ENCODE measurements at places on chromosomes 4 and X.

DNA sequence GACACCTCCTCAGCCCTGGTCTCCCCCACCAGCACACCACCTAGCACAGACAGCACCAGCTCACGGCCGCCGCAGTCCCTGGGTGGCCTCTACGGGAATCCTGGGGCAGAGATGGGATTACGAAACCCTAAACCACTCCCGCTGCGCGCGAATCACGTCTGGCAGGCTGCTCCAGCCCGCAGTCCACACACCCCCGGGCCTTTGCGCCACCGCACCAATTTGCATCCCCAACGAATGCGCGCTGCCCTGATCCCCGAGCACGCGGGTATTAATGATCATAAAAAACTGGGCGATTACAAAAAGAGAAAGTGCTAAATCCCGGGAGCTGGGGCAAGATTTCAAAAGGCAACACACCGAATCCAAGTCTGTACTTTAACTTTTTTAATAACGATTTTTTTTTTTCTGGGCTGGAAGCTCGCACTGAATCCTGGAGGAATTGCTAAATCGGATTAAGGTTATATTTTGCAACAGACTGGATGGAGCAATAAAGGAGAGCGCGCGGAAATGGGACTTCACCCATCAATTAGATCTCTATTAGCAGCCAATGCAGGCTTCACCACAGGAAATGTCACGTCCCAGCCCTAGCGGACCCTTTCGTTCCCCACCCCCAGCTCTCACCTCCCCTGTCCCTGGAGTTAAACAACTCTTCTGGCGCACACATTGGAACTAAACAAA, 69.8 kb upstream of the TMEM33 start:
- DNase-seq, result no peak

DNA sequence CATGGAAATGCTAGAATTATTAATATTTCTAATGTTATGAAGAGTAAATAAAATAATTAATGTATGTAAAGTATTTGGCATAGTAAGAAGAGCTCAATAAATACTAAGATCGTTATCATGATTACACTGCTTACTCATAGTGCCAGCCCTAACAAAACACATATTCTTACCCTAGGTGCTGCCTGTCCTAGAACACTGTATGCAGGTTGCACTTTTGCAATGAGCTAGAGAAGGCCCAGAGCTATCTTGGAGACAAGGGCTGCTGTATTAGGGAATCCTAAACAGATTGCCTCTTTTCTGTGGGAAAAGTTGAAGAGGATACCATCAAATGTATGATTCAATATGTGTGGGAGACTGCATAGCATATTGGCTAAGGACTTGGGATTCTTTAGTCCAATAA, 48.0 kb upstream of the TMEM164 start:
- no peak for DNase-seq

DNA sequence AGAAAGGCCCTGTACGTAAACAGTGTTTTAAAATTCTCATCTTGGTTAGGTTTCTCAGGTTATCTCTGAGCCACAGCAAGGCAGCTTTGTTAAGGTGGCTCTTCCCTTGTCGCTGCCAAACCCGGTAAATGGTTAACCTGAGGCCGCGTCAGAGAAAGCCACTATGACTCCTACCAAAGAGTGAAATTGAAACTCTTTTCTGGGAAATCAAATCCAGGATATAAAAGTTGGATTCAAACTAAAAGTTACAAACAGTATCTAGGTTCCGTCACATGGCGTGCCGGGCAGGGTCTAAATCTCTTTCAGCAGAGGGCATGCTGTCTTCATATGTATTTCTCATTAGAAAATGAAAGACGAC, 433 bp downstream of the MMAA start:
- DNase-seq, result no peak

GRCh38 chr4:52103319-52103718, 52.2 kb downstream of the SPATA18 start:
- no peak for DNase-seq

GRCh38 chr4:163693776-163694175, 199.3 kb downstream of the TMA16 start:
- no peak for DNase-seq

DNA sequence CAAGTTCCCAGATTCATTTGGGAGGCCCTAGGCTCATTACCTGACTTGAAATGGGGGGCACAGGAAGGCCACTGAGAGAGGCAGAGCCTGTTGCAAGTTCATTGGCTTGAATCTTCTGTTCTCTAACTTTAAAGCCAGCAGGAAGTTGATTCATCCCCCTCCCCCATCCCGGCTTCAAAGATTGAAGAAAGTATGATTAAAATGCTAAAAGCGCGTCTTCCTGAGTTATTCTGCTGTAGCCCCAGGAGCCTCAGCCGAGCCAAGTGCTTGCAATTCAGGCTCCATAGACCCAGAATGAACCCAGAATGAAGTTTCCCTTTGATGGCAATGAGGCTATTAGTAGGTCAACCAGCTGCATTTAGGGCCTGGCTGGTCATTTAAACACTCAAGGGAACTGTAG, 14.7 kb downstream of the CHST7 start:
- no peak for DNase-seq

DNA sequence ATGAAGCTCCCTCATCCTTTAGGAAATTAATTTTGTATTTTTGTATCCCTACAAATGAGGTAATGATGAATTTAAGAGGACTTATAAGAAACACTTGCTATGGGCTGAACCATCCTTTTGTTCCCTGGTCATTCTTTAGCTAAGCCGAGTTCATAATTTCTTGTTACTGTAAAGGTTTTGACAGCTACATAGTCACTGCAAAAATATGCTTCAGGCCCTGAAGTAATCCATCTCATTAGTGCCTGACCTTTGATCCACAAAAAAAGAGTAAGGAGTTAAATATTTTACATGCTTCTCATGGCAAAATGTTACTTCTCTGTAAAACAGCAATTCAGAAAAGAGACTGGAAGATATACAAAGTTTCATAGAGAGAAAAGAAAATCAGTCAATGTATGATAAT, 290.6 kb upstream of the SLIT2 start:
- DNase-seq, result no peak

GRCh38 chrX:140432346-140433175, 72.3 kb downstream of the SOX3 start:
- no peak for DNase-seq

- DNase-seq, result no peak
Measured at GRCh38 chrX:38409289-38409688, 56.9 kb downstream of the OTC start.

DNA sequence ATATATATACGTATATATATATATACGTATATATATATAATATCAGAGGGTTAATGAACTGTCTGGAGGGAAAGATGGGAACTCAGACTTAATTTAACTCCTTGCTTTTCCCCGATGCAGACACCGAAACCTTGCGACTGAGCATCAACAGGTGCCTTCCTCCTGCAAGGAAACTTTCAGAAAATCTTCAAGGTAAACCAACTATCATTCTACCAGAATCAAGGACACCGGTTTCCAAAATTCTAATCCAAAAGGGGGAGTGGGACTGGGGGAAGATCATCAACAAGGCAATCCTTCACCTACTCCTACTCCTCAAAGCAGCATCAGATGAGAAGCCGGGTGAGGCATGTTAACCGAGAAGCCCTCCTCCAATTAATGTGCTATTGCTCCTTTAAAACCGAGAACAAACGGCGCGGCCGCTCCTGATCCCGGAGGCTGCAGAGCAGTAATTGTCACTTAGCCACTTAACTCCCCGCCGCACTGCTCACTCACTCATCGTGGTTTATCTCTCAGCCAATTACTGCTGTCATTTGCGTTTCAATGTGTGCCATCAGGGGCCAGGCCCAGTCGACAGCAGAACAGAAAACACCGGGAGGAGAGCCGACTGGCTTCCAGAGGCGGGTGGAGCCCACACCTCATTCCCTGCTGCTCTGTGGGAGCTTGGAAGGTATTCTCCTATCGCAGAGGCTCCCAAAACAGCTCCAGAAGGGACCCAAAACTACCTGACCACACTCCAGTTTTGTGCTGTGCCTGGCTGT, 61.7 kb downstream of the MAML3 start:
- peak; percentile 37 for DNase-seq

DNA sequence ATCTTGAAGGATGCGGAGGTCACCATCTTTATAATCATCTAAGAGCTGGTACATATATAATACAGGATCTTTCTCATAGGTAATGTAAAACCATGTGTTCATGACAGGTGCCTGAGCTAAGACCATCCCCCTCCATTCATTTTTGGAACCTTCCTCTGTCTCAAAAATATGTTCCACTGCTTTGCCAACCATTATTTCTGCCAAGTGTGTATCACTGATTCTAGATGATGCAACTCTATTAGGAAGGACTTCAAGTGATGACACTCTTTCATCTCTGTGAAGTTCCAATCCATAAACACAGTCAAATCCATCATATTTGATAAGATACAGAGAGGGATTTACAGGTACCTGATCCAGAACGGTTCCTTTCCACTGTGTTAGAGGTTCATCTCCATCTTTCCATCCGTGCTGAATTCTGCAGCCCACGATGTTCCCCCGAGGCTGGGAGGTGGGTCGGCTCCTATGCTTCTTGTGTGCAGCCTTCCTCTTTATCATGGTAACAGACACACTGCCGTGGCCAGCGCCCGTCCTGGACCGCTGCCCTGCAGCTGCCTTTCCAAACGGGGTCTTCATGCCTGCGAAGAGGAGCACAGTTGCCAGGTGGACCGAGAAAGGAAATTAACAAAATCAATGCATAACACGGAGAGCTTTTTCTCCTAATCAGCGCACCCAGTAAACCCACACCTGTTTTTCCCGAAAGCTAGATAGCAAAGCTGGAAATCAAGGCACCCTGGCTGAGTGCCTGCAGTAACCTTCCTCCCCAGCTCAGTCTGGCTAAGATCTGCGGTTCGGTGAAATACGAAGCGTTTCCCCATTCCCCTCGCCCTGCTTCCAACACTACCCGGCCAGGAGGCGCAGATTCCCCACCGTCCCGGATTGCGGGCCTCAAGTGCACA, 718 bp downstream of the SPIN3 start:
- DNase-seq, result no peak

DNA sequence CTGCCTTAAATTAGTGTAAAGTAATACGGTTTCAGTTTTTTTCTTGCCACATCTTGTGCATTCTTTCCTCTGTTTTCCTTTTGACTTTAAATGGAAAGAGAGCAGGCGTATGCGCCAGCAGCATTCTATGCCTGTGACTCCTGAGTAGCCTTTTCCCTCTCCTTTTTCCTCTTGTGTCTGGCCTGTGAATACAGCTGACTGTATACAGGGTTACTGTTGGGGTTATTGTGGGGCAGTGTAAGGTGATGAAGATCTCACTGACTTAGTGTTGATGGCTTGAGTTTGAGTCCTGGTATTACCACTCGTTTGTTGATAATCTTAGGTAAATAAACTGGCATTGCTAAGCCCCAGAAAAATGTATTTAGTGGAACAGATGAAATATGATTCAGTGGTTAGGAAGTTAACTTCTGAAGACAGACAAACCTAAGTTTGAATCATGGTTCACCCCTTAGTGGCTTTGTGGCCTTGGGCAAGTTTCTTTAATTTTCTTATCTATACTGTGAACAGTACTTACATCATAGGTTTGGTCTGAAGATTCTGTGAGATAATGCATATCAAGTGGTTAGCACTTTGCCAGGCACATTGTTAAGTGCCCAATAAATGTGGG, 105.1 kb downstream of the FNIP2 start:
- no peak for DNase-seq

DNA sequence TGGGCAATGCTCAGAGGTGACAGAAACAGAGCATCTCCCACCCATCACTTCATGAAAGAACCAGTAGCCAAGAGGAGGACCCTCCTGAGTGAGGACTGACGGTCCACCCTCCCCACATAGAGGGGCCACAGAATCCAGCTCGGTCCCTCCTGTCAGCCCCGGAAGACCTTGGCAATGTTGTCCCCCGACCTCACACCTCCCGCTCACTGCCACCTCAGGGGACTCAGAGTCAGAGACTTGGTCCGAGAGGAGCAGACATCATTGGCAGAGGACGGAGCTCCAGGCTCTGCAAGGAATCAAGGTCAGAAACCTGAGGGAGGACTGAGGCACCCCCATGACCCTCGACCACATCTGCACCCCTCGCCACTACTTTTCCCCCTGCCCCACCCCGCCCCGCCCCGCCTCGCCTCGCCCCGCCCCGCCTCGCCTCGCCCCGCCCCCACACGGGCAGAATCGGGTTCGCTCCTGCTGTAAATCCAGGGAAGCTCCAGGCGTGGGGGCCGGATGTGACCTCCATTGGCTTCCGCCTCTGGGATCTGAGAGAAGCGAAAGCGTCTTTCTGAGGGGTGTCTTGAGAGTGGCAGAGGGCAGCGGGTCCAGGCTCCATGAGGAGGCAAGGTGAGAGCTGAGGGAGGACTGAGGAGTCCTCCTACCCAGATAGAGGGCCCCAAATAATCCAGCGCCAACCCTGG, at the start of gene MAGEA11:
Gene MAGEA11 (plus strand): TSS at position 516 of the 692 bp plus-strand sequence. CDS start 1,100 bp downstream, outside the sequence.
- no peak for DNase-seq

Data from DMS79 (cell line).